ENCODE measurements at places on chromosomes 2 and 18.
A peak's percentile ranks its signal among the peaks of the same experiment; 100 is the strongest.

GRCh38 chr2:27902098-27902497 is 11.6 kb downstream of the BABAM2 start:
- DNase-seq, result no peak

- no peak for DNase-seq
Measured at GRCh38 chr18:23568281-23569138, 17.8 kb downstream of the NPC1 start.

DNA sequence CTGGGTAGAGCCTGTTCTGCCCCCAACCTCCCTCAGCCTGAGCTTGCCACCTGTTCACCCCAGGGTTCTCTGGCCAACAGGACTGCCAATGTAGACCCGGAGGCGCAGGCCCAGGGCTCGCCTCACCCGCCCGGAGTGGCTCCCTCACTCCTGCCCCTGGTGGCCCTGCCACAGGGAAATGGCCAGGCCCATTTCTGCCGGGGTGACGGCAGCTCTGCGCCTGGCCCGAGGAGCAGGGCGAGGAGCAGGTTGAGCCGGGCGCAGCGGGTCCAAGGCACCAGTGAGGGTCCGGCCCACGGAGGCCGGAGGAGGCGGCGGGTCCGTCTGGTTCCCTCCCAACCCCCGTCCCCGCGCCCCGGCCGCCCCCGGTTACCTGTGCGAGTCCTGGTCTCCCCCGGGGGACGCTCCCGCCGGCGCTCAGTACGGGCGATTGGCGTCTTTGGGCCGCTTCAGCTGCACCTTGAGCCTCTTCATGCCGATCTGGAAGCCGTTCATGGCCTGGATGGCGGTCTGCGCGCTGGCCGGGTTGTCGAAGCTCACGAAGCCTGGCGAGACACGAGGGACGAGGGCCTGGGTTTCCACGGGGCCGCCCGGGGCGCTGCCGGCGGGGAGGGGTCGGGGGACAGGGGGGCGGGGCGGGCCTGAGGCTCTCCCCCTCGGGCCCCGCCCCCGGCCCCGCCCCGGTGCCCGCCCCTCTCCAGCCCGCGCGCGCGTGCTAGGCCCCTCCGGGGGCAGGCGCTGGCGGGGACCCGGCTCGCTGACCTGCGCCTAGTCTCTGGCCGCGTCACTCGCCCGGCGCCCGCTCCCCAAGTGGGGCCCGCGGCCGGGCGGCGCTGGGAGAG is 312.0 kb downstream of the CELF4 start:
- no peak for DNase-seq

DNA sequence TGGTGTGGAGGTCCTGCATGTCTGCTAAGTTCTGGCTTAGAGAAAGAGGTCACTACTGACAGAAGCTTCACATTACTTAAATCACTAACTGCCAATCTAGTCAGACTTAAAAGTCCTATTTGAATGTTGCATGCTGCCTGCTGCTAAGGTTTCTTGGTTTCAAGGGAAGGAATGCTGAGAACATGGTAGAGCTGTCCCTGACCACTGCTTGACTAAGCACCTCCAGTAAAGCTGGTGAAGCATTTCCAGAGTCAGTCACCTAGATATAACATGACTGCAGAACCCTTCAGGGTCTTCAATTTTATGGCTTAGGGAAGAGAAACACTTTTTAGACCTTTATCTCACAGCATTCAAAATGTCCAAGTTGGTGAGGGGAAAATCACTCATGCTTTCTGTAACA is 2178.3 kb upstream of the PIK3C3 start:
- DNase-seq, result no peak

DNA sequence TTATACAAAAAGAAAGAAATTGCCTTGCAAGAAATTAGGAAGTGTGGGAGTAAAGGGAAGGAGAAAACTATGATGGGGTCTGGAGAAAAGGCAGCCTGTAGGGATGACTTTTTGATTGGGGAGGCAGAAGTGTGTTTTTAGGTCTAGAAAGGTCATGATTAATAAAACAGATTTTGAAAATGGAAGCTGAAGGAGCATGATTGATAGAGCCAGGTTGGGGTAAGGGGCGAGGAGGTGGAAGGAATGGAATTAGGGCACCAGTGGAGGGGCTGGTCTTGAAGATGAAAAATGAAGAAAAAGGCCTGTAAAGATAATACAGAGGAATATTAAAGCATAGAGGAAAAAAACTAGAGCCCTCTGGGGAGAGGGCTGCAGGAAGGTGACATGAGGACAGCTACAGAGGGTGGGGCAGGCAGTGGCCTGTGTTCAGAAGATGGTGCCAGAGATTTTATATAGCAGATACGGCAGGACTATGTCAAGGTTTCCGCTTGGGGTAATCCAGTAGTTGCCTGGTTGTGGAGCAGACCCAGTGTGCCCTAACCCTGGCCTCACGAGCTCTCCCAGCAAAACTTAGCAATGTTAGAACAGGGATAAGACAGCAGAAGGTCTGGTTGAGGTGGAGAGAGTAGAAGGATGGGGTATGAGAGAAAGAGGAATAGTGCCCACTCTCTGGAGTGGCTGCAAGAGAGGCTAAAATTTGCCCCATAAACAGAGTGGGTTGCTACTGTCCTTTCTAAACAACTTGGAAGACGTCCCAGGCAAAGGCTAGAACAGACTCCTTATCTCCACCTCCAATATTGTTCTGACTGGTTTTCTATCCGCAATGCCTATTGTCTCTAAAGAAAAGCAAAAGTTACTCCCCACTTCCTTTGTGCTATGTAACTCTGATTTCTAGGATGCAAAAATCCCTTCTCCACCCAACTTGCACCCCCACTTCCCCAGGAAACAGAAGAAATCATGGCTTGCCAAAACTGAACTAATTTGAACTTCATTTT is 287.3 kb downstream of the AGPS start:
- no peak for DNase-seq

DNA sequence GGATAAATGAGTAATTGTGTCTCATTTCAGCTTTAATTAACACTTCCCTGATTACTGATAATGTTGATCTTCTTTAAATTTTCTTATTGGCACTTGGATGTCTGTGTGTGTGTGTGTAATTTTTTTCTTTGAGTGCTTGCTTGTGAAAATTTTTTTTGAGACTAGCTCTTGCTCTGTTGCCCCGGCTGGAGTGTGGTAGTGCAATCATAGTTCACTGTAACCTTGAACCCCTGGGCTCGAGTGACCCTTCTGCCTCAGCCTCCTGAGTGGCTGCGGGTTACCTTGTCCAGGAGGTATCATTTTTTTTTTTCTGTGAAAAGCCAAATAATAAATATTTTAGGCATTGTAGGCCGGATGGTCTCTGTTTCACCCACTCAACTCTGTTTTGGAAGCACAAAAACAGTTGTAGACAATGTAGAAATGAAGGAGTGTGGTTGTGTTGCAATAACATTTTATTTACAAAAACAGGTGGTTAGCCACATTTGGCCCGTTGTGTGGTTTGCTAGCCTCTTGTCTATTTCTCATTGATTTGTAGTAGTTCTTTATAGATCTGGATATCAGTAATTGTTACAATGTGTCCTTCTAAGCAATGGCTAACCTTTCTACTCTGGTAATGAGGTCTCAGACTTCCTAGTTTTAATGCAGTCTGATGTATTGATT is 7.9 kb downstream of the IL1RL2 start:
- DNase-seq, result no peak

- DNase-seq, result no peak
Measured at GRCh38 chr18:10271481-10271880, 183.0 kb upstream of the APCDD1 start.

DNA sequence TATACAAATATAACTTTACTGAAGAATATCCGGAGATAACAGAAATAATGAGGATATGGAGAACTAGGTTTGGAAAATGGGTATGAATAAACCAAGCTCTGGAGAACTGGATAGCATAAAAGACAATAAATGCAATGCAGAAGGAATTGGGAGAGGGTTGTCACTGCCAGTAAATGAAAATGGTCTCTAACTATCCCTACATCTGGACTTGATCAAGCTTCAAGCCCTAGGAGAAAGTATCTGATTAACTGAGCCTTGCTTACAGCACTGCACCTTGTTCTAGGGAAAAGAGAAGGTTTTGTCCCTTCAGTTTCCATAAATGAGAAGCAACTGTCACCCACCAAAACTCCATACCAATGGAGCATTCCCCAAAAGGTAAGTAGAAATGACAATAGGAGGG is 514.6 kb upstream of the ZEB2 start:
- DNase-seq, result no peak

DNA sequence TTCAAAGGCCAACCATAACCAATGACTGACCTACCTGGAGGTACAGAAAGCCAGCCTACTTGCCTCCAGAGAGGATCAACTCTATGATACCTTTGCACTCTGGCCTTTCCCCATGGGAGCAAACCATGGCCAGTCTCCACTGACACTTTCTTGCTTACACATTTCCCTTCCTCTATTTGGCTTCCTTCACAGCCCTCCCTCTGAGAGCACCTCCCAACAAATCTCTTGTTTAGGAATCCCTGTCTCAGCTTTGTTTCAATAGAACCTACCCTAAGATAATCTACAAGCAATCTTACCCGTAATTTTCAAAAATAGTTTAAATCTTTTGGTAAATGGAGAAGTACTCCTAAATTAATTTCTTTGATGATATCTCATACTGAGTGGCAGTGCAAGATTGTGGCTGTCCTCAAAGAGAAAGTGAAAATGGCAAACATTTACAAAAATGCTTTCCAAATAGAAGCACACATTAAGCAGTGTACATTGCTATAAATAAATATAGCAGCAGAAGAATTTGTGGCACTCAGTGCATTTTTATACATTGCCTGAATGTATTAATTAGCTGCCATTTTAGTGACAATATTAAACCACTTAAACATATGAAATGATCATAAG is 140.6 kb downstream of the CCDC148 start:
- no peak for DNase-seq

DNA sequence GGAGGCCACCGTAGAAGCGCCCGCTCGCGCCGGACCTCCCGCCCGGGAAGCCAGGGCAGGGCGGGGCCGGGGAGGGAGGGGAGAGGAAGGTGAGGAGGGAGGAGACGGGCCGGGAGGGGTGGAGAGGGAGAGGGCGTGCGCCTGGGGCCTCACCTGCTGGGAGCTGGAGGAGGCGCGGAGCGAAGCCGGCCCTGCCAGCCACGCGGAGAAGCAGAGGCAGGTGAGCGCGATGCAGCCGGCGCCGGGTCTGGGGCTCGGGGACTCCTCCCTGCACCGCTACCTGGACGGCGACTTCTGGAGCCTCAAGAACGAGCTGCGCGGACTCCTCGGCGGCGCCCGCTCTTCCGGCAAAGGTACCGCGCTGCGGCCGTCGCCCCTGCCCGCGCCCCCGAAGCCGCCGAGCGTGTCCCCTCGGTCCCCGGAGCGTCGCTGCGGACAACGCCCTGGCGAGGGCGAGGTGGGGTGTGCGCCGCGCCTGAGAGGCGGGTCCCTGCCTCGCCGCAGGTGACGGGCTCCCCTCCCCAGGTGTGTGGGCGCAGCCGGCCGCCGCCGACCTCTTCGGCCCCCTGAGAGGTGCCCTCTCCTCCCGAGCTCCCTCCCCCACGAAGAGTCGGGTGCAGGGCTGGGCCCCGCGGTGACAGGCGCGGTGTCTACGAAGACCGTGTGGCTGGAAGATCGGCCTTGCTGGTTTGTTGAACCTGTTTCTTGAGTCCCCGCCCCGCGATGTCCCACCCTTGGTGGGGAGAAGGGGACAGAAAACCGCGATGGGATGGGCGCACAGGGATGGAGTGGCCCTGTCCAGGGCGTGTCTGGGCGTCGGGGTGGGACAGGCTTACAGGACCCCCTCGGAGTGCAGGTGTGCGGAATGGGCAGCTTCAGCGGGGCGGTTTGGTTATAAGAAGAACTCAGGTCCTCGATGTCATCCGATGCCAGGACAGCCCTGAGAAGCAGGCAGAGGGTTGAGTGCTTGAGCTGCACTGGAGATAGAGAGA is at the start of gene ACOXL:
Gene ACOXL (plus strand): TSS at position 152 of the 992 bp plus-strand sequence. CDS start 35,817 bp downstream, outside the sequence.
- DNase-seq, result no peak

- DNase-seq, result no peak
Measured at GRCh38 chr18:55179425-55179824, 220.2 kb upstream of the CCDC68 start.

- DNase-seq, result no peak
Measured at GRCh38 chr2:223674998-223675609, 72.9 kb upstream of the SCG2 start.

GRCh38 chr2:144539289-144539782 is 19.4 kb upstream of the ZEB2 start:
- DNase-seq, result no peak

DNA sequence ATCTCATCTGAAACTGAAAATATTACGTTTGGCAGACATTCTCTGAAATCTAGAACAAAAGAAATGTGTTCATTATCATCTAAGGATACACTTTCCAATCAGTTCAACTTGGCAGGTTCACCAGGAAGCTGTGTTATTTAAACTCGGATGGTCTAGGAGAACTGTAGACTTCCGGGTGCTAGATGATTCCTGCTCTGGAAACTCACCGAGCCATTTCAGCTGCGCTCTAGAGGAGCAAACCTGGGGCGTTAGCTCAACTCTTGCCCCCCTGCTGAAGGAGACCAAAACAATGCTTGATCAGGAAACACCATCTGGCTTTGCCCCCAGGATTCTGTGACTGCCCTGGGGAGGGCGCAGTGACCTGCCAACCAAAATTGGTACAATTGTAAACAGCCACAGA is 22.9 kb downstream of the MLPH start:
- no peak for DNase-seq

- no peak for DNase-seq
Measured at GRCh38 chr2:40097691-40098385, 318.8 kb upstream of the THUMPD2 start.

- peak; percentile 55 for DNase-seq
Measured at GRCh38 chr18:46335534-46336101, 231.4 kb downstream of the HAUS1 start.

DNA sequence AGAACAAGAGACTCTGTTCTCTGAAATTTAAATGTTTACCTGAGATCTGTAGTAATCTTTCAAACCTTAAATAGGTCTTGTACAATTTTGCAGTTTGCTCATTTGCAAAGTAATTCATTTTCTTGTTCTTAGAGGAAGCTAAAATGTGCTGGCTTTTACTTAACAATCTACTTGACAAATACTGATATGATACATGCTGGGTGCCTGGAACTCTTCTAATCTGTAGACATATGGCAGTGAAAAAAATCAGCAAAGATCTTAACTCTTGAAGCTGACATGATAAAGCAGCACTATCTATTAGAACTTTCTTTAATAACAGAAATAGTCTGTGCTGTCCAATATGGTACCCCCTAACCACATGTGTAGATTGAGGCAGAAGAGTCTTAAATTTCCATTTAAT is 1352.8 kb upstream of the SLC39A10 start:
- DNase-seq, result no peak

DNA sequence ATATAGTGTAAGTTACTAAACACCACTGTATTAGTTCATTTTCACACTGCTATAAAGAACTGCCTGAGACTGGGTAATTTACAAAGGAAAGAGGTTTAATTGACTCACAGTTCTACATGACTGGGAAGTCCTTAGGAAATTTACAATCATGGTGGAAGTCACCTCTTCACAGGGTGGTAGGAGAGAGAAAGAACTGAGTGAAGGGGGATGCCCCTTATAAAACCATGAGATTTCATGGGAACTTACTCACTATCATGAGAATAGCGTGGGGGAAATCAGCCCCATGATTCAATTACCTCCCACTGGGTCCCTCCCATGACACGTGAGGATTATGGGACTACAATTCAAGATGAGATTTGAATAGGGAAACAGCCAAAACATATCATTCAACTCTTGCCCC is 618.0 kb downstream of the NYAP2 start:
- no peak for DNase-seq
